A172 (cell line): ENCODE measurements at places on chromosomes 7 and 10. TPM values are rescaled to one million over a fixed set of nuclear protein-coding genes. Genes with fewer than 3 reads are reported as not detected.

DNA sequence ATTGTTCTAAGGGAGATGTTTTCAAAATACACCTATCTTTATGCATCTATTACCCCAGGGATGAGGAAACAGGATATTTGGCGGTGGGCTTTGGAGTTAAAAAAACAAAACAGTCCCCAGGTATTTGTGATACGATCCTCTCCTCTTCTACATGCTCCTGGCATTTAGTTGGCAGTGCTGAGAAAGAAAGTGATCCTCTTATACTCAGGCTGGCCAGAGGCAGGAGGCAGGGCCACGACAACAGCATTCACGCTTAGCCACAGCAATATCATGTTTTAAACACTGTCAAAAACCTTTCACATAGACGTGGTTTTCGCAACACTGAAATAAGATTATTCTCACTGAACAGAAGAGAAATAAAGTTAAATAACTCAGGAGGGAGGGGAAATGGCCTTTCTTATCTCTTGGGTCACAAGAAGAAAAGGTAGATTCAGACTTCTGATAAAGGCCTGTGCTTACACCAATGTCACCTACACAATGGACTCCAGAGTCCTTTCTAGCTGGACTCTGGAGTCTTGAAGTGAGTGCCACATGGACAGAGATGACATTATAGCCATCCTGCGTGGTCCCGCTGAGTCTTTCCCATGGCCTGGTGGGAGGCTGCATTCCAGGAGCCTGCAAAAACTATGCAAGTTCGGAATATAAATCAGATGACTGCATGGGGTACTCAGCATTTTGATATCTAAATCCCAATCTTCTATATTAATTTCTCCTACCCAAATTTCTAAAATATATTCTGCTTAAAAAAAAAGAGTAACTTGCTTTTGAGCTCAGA, 88.7 kb downstream of the PIP4K2A start:
- no peak for DNase-seq

GRCh38 chr10:33074443-33074842, 116.4 kb upstream of the ITGB1 start:
- no peak for DNase-seq

CALML3 gene
- total RNA-seq, result not detected in 2 replicates

CTTNBP2 gene
- not detected in 2 replicates for total RNA-seq

DNA sequence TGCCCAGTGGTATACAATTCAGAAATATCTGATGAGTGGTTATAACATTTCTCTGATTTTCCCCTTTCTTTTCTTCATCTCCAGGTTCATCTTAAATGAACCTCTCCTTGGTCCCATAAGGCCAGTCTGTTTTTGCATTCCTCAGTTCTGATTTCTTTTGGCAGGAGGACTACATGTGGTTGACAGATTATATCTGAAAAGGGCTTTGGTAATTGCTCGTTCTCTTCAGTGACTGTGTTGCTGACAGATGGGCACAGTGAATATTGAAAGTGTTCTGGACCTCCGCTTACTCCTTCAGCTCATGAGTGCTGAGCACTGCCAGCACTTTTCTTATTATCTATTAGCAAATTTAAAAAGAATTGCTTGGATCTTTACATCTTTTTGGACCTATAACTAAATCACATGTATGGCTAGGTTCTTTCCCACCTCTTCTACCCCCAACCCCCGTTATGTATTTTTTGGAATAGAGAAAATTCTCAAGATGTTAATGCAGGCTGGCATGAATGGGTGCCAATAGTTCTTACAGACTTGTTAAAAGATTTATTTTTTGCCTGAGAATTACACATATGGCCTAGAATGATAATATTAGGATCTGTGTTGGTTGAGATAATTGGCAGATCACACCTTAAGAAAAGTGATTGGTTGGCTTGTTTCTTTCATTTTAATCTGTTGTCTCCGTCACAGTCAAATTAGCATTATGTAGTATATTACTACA, 323.0 kb downstream of the EXOC4 start:
- DNase-seq, result no peak

SRGN gene
- total RNA-seq, result 125 and 182 TPM in 2 replicates

DNA sequence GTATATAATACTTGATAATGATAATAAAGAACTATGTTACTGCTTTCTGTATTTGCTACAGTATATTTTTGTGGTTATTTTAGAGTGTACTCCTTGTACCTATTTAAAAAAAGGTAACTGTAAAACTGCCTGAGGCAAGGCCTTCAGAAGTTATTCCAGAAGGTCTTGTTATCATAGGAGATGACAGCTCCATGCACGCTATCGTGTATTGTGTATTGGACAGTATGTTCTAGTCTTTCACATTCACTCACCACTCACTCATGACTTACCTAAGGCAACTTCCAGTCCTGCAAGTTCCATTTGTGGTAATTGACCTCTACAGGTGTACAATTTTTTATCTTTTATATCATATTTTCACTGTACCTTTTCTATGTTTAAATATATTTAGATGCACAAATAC, 100.7 kb downstream of the ARL4A start:
- no peak for DNase-seq

GRCh38 chr10:51198170-51198569, 123.9 kb downstream of the PRKG1 start:
- no peak for DNase-seq

- no peak for DNase-seq
Measured at GRCh38 chr10:34886906-34887642, 72.0 kb upstream of the PARD3 start.

MAPK8 gene
- total RNA-seq, result 43.6 and 66.6 TPM in 2 replicates

- no peak for DNase-seq
Measured at GRCh38 chr7:50310956-50311355, 6.4 kb downstream of the IKZF1 start.

GRCh38 chr7:101687791-101688182, 58.7 kb upstream of the MYL10 start:
- DNase-seq, result no peak

DNA sequence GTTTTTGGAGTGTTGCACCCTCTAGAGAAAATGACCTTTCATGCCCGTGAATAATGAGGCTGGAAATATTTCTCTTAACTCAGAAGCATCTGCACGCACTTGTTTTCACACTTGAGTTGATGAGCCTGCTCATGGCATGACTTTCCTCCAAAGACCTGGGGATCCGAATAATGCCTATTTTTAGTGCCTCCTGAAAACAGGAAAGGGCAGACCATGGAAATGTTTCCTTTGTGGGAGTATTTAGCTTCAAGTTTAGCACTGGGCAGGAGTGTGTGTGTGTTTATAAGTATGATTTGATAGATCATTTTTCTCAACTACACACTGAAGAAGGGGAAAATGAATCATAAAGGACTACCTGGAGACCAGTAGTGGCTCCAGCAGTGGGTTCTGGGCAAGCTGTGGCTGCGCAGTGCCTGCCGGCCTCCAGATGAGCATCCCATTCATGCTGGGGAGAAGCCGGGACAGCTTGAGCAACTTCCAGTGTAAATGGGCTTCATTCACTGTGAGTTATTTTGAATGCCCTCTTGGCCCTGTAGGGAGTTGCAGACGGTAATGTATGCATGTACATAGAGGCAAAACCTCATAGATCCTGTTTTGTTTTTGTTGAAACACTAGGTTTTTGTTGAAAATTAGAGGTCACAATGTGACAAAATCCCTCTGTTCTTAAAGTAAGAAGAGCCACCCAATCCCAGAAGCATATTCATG, 117.8 kb upstream of the INSYN2A start:
- no peak for DNase-seq

- DNase-seq, result peak; percentile 49
Measured at GRCh38 chr10:13291061-13291460, 8.8 kb downstream of the PHYH start.

DNA sequence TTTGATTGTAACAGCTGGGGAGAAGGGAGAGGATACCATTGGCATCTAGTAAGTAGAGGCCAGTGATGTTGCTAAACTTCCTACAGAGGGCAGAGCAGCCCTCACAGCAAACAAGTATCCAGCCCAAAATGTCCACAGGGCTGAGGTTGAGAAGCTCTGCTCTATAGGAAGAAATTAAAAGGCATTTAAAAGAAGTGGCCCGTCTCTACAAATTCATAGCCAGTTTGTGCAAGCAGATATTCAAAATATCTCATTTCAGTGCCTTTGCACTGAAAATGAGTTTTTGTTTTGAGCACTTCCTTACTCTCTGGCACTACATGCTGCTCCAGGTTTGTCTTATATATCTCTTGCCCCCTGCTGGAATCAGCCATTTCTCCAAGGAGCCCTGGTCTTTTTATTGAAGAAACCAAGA, 330.0 kb downstream of the BBS9 start:
- DNase-seq, result peak; percentile 60

STAG3 gene
- 2.9 and 9.0 TPM in 2 replicates for total RNA-seq

ZPBP gene
- total RNA-seq, result not detected in 2 replicates

DNA sequence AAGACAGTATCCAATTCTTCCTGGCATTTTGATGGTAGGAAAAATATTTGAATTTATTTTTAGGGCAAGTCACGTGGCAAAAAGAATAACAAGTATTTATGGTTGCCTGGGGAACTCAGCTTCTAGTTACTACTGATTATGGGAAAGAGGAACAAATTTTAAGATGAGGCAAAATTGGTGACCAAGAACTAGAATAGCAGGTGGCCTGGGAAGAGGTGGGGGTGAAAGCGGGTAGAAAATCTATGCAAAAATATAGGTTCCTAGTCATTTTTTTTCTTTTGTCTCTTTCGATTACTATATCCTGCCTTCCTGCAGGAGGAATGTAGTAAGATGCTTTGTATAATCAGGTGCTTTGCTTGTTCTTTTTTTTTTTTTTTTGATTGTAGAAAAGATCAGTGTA, 27.8 kb downstream of the ENTPD1 start:
- DNase-seq, result no peak

- no peak for DNase-seq
Measured at GRCh38 chr10:61878740-61879068, 22.8 kb upstream of the ARID5B start.

CADPS2 gene
- total RNA-seq, result 3.4 and 3.7 TPM in 2 replicates

TMEM196 gene
- not detected in 2 replicates for total RNA-seq

GRCh38 chr10:796233-796632, 106.8 kb upstream of the DIP2C start:
- no peak for DNase-seq

DNA sequence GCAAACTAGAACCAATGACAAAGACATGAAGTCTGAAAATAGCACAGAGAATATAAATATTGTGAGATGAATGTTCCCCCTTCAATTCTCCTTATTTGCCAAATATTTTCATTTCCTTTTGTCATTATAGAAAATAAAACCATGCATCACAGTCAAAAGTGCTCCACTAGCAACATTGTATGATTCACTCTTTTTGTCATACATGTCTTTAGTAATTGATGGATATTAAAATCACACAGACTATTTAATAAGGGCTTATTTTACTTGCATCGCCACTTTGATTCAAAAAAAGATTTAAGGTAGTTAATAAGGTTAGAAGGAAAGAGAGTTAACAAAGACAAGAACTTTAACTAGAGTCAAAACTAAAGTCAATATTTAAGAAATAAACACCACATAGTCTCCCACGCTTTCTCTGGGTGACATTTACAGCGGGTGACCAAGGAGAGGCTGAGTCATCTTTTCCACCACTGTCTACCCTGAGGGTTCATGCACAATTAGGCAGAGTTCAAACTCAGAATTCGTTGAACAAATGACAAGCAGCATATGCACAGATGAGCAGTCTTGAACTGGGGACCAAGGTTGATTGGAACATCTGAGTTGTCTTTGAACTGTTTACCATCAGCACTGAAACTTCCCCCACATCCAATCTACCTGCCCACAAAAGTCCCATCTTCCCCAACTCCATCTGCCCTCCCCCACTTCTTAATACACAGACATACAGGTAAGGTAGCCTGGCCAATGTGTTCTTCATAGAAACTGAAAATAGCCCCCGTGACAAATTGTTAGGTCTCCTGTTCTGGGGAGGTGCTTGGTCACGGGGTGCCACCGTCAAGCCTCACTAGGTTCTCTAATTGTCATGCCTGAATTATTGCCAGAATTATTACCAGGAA, 42.5 kb downstream of the C7orf25 start:
- peak; percentile 46 for DNase-seq

GRCh38 chr7:48376263-48376662, 205.0 kb downstream of the ABCA13 start:
- DNase-seq, result no peak

SEMA3D gene
- total RNA-seq, result 3.3 and 3.4 TPM in 2 replicates

- DNase-seq, result peak; percentile 92
Measured at GRCh38 chr7:130356876-130357611, 12.4 kb downstream of the CPA5 start.

DNA sequence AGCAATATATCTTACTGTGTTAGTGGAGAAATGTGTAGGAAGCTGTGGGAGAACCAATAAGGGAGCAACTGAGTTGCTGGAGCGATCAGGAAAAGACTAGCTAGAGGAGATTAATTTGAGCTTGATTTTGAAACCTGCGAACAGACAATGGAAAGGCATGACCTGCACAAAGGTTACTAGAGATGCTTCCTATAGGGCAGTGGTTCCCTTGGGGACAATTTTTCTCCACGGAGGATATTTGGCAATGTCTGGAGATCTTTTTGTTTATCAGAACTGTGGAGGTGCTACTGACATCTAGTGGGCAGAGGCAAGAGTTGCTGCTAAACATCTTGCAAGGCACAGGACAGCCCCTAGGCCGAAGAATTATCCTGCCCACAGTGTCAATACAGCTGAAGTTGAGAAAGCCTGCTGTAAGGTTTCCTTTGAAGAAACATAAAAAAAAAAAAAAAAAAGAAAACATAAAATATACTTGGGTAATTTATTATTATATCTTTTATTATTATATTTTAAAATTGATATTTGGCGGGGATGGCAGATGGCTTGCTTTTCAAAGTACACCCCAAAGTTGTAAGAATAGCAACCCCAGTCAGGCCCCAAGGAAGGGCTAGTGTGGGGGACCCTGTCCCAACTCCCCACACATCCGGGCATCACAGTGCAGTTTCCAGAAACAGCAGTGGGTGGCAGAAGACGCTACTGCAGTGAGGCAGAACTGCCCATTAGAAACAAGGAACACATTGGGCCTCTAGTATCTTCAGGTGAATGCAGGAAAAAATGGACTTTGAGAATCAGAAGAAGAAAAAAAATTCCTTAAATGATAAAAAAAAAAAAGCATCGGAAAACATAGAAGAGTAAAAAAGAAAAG, 481.6 kb downstream of the SH2D4B start:
- DNase-seq, result peak; percentile 57

DNA sequence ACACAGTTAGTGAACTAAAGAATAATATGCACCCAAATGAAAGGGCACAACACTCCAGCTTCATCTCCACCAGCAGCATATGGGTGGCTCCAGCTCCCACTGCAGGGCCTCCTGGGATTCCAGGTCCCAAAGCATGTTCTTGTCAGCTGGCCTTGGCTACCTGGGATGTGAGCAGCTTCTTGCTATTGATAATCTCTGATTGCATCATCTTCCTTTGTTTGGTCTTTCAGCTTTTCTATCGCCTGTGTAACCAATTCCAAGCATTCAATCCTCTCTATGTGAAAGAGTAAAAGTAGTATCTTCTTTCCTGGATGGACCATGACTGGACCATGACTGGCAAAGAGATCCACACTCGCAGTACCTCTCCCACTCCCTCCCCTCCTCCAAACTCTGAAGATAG, 333.9 kb upstream of the GLI3 start:
- no peak for DNase-seq

TEX47 gene
- not detected in 2 replicates for total RNA-seq

- DNase-seq, result peak; percentile 86
Measured at GRCh38 chr10:95266674-95267095, 24.1 kb downstream of the PDLIM1 start.

DDC gene
- not detected in 2 replicates for total RNA-seq

GRCh38 chr7:29812185-29812876, 6.0 kb downstream of the WIPF3 start:
- no peak for DNase-seq

NAT16 gene
- 0.93 TPM in 1 of 2 replicates, not detected in the other for total RNA-seq
